ENCODE measurements at places on chromosomes 7 and 10.

DNA sequence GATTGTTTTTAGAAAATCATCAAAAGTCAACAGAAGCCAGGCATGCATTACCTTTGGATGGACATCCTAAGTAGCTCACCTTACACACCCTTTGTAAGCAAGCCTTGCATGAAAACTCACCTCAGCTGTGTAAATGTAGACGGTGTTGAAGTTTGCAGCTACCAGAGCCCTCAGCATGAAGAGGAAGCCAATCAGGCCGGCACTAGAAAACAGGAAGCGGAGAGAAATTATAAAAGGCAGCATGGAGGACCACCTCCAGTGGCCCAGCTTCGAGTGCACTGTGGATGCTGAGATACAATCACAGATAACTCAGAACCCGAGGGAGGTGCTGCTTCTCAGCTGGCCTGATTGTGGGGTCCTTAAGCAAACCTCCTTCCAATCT, 75.3 kb downstream of the SVOPL start:
- DNase-seq, result no peak

DNA sequence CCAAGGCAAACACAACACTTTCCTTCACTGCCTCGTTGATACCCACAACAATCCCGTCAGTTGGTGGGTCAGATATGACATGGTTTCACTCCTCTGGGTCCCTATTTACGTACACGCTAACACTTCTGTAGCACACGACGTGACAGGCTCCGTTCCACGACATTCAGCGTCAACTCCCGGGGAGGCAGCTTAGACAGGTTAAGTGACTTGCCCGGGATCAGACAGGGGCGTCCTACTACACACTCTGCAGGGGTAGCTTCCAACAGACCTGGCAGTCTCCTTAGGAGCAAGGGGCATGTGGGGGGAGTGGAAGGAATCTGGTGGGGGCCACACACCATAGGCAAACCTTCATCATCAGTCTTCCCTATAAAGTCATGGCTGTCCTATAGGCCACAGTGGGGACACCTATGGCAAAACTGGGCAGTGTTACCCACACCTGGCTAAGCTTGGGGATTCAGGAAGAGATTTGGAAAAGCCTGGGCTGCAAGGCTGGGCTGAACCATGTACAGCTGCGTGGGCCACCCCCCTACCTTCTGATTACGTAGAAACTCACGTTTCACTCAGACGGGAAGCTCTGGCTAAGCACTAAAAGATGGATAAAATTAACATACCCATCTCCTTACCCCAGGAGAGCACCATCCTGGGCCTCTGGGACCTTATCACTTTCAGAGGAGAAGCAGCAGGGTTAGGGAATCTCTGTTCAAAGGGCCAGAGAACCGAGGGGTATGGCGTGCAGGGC, 2.0 kb downstream of the TYSND1 start:
- no peak for DNase-seq

GRCh38 chr10:121684276-121684675, 86.0 kb upstream of the FGFR2 start:
- no peak for DNase-seq

GRCh38 chr7:83701736-83702135, 52.8 kb upstream of the SEMA3E start:
- DNase-seq, result no peak

DNA sequence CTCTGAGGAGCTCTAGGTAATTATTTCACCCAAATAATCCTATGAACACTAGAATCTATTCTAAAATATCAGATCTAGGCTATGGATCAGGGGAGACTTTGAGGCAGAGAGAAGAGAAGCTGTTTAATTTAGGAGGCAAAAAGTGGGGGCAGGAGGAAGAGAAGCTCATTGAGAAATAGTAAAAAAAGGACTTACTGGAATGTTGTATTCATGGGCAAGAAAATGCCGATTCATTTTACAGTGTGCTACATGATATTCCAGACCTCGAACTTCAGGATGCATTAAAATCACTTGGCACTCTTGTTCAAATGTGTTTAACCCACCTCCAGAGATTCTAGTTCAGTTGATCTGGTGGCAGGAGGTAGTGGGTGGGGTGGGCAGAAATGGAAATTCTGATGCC, 109.5 kb upstream of the ITGB1 start:
- DNase-seq, result no peak

DNA sequence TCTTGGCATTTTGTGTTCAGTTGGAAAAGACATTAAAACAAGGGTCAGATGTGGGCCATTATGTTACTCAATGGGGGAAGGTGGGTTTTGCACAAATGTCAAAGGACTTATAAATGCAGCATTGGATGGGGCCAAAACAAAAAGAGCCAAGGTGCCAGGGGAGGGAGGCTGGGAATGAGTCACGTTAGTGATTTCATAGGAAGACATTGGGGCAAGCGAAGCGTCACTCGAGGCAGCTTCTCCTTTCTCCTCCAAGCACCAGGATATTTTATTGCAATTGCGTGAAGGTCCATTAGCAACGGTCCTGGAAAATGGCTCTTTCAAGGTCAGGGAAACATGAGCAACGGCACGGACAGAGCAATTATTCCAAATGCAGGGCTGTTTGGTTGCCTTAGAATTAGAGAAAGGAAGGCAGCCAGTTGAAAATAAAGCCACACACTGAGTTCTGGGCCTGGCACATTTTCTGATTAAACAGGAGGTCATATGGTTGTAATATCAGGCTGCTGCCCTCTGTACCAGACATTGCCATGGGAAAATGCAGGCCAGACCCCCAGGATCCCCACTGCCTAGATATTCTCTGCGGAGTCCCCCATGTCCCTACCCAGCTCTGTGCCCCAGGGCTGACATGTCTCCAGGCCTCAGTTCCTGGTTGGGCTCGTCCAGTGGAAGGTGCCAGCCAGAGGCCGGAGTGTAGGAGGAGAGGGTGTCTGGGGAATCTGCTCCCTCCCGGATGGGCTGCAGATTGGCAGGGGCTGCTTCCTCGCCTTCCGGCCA, 63.3 kb upstream of the NANOS1 start:
- no peak for DNase-seq

DNA sequence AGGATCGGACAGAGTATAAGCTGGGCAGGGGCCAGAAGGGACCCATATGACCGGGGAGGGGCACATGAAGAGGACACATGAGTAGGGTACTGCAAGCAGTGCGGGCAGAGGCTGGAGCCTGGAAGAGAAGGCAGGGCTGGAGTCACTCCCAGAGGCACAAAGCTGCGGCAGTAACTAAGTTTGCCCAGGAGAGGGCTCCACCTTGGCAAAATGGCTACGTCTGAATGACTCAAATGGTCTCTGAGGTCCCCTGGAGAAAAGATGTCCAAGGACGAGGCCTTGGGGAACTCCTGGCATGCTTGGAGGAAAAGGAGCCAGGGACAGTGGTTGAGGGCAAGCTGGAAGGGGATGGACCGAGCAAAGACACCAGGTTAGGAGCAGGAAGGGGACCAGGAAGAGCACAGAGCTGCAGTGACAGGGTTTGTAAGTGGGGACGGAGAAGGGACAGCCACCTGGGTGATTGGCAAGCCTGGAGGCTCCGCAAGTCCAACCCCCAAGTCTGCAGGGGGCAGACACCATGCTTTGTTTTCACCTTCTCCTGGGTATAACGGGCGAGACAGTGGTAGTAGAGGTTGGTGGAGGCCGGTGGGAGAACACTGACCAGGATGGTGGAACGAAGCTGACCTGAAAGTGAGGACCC, 43.1 kb upstream of the LBX1 start:
- DNase-seq, result no peak

GRCh38 chr10:9004736-9005135, 950.2 kb downstream of the GATA3 start:
- no peak for DNase-seq

DNA sequence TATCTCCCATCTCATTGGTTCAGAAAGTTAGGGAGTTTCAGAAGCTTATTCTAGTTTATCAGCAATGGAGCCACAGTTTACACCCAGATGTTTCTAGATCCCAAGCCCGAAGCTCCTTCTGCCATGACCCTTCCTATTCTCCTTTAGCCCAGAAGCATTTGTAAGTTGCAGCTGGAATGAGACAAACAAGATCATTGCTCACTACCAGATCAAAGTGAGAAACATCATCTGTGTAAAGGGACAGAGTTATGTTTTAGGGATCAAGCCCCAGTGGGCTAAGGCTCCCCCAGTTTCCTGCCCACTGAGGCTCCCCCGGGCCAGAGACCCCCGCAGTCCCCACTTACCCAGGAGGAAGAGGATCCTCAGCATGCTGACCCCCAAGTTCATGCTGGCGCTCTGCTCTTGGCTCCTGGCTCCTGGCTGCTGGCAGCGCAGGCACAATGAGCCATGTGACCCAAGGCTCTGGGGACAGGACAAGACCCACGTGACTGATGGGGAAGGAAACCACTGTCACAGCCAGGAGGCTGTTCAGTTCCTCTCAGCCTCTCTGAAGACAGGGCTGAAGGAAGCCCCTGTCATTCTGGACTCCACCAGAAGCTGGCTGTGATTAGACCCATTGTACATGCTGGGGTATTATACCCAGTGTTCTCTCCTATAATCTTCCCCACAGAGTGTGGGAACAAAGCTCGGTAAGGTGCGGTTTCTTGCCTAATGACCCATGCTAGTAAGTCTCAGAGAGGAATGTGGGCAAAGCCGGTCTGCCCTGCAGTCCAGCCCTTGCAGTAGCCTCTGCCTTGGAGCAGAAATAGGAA, at the start of gene TMEM273:
Gene TMEM273, minus strand, starts transcription at position 442 of the 812 bp plus-strand sequence. Its CDS starts 55 bp downstream, at position 387.
- no peak for DNase-seq

DNA sequence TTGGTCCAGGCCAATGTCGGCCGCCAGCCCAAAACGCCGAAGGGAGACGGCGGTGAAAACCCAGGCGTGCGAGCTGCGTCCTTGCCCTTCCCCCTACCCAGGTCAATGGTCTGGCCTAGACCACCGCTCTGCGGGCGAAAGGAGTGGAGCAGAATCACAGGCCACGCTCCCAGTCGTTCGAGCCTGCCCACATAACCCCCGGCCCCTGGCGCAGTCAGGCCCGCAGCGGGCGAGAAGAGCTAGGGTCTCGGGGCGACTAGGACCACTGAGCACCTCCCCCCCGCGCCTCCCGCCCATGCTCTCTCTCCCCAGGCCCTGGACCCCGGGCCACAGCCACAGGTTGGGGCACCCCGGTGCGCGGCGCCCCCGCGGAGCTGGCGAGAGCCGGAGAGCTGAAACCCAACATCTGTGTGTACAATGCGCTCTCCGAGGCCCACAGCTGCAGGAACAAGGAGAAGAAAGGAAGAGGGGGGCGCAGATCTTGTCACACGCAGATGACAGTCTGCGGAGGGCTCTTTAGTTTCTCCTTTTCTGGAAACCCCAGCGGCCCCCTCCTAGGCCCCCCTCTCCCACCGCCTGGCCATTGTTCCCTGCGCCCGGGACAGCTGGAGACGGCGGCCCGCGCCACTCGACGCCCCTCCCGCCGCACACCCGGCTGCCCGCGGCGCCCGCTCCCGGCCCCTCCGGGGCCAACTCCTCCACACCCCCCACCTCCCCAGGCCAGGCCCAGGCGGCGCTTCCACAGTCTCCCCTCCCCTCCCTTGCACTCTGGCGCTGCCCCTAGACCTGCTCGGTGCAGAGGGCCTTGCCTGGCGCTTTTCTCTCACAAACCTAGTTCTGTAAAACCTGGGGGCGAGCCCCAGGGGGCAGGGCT, 355.0 kb downstream of the DNAJB6 start:
- DNase-seq, result no peak

GRCh38 chr7:111630862-111631261, 68.6 kb upstream of the IMMP2L start:
- DNase-seq, result no peak

GRCh38 chr10:22372917-22373316, 27.6 kb downstream of the SPAG6 start:
- DNase-seq, result no peak

DNA sequence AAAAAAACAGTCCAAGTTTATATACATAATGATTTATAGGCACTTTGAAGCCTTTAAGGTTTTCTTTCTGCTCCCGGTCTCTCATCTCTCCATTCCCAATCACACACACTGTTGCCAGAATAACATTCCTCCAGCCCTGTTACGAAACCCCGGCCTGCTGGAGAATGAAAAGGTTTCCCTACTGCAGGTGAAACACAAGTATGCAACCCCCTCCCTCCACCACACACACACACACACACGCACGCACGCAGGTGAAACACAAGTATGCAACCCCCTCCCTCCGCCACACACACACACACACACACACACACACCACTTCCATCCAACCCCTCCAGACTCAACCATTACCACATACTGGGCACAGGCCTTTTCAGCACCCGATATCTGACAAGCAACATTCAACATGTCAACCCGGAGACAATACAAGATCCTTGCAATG, 87.5 kb downstream of the PARD3 start:
- no peak for DNase-seq

DNA sequence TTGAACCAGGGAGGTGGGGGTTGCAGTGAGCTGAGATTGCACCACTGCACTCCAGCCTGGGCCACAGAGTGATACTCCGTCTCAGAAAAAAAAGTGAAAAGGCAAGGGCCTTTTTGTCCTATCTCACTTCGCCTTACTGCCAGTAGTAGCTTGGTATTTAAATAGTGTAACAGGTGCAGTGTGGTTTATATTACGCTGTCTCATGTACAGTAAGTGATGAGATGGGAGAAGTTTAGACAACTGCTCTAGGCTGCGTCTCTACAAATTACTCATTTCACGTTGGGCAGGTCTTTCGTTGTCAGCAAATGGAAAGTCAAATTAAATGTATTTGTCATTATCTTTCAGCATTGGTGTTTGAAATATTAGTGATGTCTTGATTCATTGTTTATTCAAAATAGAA, 15.5 kb upstream of the PFKFB3 start:
- DNase-seq, result no peak

- DNase-seq, result no peak
Observed at GRCh38 chr7:118836933-118837332, 612.4 kb downstream of the ANKRD7 start.

- DNase-seq, result no peak
Observed at GRCh38 chr10:62735464-62736167, 68.9 kb upstream of the ADO start.

GRCh38 chr10:126133082-126133620, 236.8 kb downstream of the FANK1 start:
- DNase-seq, result no peak

DNA sequence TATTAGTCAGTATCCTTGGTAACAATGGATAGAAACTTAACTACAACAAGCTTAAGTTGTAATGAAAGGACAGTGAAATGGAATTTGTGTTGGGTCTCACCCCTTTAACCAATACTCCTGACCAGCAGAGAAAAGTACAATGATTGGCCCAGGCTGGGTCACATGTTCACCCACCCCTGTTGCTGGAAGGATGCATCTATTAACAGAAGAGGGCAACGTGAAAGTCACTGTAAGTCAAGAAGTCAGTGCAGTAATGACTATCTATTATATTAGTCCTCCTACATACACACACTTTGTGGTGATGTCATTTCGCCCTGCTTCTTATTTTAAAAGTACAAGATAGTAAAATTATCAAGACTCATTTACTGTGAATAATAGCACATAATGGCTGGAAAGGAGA, 16.2 kb downstream of the PNLIPRP2 start:
- DNase-seq, result no peak

- no peak for DNase-seq
Observed at GRCh38 chr7:34104115-34104514, 198.8 kb downstream of the BMPER start.

All from stimulated activated CD4-positive, alpha-beta T cell treated with anti-CD3 and anti-CD28 coated beads, Interleukin-15, amount 100 ng/mL, for 1 hour (primary cell).